NCI-H510A treated with DMSO at 0.1 percent for 48 hours (cell line): ENCODE measurements at places on chromosomes 11 and 22.

GRCh38 chr22:40084246-40084645, 89.5 kb downstream of the FAM83F start:
- no peak for DNase-seq

- DNase-seq = peak; percentile 80
Measured at GRCh38 chr11:73990730-73991129, 8.1 kb upstream of the UCP2 start.

DNA sequence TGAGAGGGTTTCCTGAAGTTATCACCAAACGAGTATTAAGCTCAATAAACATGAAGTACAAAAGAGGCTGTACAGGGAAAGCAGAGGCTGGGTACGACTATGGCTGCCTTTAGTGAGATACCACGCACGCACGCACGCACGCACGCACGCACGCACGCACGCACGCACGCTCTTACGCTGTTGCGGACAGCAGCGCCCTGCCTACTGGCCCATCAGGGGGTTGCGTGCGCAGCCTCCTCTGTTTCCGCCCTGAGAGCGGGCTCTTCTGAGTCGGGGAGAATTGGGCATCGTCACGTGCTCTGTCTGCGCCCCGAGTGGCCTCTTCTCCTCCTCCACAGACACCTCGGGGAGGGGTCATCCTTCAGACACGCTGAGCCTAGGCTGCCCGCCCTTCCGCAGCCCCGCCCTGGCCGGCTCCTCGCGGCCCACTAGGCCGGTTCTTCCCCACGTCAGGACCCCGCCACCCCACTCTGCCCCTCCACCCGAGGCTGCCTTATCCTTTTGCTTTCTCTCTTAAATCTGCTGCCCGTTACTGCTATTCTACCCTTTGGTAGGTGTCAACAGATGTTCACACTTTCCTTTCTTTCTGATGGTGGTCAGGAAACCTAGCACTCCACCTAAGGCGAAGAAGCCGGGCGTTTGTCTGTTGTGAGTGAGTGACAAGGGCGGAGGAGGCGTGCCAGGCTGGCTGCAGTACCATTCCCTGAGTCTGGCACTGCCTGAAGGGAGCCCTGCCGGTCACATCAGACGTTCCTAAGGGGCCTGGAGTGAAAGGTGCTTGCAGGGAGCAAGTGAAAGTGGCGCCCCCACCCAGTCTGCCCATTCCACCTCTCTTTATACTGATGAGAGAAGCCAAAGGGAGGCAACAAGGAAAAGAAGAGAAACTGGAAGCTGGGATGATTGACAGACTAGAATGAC, 300.4 kb upstream of the B3GAT1 start:
- no peak for DNase-seq

DNA sequence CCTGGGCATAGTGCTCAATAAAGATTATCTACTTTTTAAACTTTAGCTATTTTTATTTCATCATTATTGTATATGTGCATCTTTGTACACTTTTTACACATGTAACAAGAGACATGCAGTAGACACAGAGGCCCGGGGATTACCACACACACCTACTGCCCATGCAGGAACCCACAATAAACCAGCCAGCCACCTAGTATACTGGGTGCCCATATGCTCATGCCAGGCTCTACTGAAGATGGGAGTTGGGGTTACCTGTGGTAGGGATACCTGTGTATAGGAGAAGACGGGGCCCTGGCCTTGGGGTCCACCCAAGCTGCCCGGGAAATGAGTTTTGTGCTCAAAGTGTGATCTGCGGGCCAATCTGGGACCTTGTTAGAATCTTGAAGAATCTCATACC, 31.2 kb upstream of the P2RY2 start:
- DNase-seq = no peak
